ENCODE measurements at places on chromosomes 13 and 19.

DNA sequence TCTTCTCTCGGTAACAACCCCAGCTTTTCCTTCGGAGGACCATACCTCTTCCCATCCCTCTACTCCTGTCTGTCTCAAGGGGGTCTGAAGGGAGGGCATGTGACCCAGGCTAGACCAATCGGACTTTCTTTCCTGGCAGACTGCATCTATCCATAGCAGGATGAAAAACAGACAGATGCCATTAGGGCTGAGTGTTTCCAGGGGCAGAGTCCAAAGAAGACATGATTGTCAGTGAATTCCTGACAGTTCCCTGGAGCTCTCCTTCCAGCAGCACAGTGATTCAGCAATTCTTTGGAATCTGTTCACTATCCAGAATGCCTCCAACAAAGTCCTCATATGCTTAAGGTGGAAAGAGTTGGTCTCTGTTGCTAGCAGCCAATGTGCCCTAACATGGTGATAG lies 189.8 kb downstream of the KCTD12 start:
- no peak for DNase-seq

- no peak for DNase-seq
Observed at GRCh38 chr19:4099041-4099764, 24.7 kb downstream of the MAP2K2 start.

GRCh38 chr19:11338569-11339253 lies 746 bp downstream of the RAB3D start:
- DNase-seq = no peak

DNA sequence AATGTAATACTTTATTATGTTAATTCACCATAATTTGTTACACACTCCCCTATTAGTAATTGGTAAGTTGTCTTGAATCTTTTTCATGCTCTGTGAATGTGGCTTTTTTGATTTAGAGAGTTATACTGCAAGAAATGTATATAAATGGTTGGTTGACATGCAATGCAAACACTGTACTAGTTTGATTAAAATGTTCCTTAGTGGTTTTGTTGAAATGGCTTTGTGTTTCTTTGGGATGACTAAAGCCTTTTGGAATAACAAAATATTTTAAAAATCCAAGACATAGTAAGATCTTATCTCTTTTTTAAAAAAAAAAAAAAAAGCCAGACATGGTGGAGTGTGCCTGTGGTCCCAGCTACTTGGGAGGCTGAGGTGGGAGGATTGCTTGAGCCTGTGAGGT lies 10.5 kb downstream of the LAMP1 start:
- no peak for DNase-seq

GRCh38 chr13:31814536-31814935 lies 75.2 kb downstream of the RXFP2 start:
- no peak for DNase-seq

GRCh38 chr13:114279146-114279545 lies 2.3 kb upstream of the UPF3A start:
- no peak for DNase-seq

DNA sequence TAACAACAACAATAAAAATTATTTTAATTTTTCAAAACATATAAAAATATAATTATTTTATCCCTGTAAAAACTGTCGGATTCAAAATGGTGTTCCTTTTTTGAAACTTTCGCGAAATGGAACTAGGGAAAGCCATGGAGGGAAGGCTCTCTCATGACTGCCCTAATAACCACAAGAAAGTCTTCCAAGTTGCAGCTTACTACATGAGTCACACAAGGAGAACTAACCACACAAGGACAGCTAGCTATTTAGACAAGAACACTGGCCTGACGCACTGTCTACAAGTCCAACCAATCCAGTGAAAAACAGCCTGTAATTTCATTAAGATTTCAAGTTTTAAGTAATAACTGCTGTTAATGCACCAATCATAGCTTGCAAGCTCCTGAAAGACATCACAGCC lies 319.2 kb upstream of the PCDH9 start:
- peak; percentile 76 for DNase-seq

DNA sequence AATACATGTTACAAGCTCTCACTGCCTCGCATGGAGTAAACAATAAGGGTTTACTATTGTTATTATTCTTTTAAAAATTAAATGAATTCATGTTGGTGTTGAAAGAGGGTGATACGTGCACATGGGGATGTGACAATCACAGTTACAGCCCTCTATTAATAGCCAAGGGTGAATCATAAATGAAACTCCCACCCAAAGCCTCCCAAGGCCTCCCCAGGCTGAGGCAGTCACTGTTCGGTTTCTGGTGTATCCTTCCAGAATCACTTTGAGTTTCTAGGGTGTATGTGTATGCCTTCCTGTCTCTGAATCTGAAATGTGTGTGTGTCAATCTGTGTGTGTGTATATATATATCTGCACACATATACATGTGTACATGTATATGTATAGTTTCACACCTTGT lies 73.4 kb downstream of the AKAP11 start:
- DNase-seq = no peak

- no peak for DNase-seq
Observed at GRCh38 chr19:5138606-5139582, 170.0 kb downstream of the KDM4B start.
